Stimulated activated CD4-positive, alpha-beta T cell treated with anti-CD3 and anti-CD28 coated beads, Interleukin-15, amount 100 ng/mL, for 1 hour (primary cell): ENCODE measurements at places on chromosomes 13 and 19.

DNA sequence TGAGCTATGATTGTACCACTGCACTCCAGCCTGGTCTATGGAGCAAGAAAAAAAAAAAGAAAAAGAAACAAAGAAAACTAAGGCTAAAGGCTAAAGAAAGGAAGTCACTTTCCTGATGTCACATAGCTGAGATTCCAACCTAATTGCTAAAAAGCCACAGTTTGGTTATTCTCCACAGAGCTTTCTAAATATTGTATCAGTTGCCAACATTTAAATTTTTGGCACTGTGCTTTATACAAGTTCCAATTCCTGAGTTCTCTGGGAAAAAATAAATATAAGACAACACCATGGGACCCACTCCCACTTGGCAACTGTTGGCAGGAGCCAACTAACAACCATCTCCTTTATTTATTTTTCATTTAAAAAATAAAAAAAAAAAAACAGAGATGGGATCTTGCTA lies 11.2 kb upstream of the LYPD3 start:
- no peak for DNase-seq

DNA sequence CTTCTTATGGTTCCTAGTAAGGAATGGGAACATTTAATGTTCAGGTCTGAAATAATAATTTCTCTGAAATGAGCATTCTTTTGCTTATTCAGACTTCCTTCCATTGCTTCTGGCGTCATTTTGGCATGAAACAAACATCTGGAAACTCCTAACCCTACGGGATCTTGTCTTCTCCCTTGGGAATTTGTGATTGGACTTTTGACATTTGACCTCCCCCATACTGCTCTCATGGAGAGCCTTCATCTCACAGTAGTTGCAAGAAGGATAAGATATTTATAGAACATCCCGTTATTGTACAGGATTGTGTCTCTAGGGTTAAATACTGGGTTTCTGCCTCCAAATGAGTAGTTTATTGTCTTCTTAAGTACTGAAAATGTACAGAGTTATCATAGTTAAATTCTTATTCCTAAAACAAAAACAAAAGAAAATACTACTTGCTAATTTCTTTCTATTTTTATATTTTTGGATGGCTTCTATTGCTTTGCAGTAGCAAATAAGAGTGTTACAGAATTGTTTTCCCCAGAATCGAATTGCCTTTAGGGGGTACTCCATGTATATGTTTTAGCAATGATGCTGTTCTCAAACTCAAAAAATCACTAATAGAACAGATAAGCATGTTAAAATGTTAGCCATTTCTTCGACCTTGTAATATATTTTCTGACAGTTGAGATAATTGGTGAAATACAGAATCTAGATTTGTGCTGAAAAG lies 366.8 kb downstream of the DLEU7 start:
- DNase-seq, result no peak

GRCh38 chr19:11806354-11807098 lies 7.5 kb upstream of the ZNF440 start:
- no peak for DNase-seq

DNA sequence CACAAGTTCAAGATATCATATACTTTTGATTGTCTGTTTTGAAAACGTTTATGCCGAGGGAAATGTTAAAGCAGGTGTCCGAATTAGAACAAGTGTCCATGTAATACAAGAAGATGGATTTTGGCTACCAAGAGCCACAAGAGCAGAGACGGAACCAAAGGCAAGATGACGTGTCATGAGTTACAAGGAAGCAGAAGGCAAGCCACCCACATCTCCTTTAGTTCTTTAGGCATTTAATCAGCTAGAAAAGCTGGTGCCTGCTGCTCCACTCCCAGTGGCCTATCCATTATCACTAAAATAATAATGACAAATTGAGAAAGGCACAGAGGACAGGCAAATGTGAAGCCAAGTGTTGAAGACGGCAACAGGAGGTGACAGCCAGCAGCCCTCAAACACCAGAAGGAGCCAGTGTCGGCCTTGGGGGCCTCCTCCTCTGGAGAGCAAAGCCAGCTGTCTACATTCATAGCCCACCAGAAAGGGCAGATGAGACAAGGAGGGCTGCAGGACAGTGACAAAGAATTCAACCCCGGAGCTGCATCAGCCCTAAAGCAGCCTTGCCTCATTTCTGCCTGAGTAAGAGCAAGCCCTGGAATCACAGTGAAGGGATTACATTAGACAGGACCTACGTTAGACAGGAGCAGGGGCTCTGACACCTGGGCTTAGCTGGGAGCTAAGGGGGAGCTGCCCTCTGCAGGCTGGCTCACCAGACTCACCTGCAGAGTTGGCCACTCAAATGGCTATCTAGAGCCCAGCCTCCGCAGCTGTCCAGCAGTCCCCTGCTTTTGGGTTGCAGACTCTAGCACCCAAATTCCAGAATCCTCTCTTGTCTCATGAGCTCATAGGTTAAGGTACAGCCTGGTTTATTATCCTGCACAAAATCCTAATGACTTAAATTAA lies 569.9 kb downstream of the UQCRFS1 start:
- no peak for DNase-seq

GRCh38 chr13:29774830-29775229 lies 75.6 kb downstream of the UBL3 start:
- no peak for DNase-seq

DNA sequence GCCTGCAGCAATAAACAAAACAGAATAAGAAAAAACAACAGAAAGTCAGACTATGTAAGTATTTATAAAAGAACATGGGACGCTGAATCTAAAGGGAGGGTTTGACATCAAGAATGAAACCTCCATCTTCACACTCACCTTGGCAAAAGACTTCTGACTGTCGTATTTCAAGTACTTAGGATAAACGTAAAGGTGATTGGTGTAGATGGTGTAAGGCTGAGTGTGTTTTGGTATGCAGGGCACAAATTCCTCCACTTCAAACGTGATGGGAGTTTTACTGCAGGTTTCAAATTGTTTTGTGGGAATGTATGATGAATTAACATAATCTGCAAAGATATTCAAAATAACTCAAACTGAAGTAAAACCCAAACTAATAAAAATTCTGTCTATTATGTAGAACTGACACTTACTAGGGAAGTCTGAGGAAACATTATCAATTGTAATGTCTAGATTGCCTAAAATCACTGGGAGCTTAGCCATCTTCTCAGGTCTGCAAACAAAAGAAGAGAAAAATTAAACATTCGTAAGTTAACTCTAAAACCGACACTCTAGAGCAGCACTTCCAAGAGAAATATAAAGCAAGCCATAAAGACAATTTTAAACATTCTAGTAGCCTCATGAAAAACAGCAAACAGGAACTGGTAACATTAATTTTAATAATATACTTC lies 89.5 kb downstream of the DOCK9 start:
- no peak for DNase-seq

GRCh38 chr13:33111414-33112110 lies 95.3 kb downstream of the KL start:
- no peak for DNase-seq

GRCh38 chr13:80475718-80476117 lies 134.8 kb upstream of the SPRY2 start:
- no peak for DNase-seq

DNA sequence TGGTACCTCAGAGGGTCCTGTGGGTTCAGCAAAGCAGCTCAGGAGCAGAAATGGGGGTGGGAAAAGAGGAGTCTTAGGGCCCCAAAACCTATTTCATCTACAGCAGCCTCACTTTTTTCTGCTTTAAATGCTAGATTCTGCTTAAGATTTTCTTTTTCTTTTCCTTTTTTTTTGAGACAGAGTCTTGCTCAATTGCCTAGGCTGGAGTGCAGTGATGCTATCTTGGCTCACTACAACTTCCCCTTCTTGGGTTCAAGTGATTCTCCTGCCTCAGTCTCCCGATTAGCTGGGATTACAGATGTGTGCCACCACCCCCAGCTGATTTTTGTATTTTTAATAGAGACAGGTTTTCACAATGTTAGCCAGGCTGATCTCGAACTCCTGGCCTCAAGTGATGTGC lies 30.7 kb upstream of the WDFY2 start:
- DNase-seq, result no peak

DNA sequence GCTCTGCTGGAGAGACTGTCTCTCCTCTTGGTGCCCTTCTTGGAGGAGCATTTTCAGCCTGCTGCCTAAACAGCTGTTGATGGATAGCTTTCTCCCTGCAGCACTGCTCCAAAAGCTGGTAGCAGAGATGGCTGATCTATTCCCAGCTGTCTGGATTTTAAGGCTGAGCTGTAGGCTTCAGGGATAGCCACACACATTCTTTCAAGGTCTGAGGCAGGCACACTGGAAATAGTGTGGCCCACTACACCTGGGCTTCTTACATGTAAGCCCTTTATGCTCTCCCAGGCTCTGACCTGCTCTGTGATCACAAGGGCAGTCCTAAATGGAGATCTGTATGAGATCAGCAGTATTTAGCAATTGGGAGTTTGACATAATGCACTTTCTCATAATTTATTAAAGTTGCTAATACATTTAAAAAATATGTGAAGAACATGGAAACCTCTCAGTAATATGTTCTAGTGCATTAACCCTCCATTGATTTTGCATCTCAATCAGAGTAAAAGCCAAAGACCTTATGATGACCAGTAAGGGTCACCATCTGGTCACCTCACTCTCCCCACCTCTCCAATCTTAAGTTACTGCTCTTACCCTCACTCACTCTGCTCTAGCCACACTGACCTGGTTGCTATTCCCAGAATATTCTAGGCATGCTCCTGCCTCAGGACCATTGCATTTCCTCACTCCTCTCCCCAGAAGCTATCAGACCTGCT lies 91.6 kb downstream of the MBNL2 start:
- no peak for DNase-seq

DNA sequence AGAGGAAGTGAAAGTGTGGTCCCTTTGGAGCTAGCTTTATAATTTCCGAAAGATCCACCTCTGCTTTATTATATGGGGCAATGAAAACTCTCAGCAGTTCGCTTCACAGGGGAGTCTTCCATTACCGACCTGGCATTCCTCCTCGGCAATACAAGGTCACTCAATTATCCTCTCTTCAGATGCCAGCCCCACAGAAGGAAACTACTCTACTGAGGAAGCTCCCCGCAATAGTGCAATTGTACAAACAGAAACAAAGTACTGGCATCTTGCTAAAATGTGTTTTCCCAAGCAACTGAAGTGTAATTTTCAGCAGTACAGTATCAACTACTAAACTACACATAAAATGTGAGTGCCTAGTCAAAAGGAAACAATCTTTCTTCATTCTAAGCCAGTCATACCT lies 702.0 kb downstream of the PCDH9 start:
- no peak for DNase-seq

- no peak for DNase-seq
Observed at GRCh38 chr19:45146741-45147205, 14.0 kb downstream of the NKPD1 start.

DNA sequence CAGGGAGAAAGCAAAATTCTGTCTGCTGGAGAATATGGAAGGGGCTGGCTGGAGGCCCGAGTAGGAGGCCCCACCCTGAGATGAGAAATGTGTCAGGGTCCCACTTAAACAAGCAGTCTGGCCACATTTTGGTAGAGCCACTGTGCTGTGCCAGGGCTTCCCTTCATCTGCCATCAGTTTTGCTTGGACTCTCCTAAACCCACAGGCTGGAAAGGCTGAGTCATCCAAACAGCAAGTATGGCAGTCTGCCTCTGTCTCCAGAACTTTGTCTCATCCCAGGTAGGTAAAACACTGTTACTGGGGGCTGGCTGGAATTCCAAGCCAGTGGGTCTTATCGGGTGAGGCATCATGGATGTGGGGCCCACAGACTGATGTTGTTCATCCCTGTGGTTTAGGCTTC lies 1390.6 kb downstream of the UQCRFS1 start:
- DNase-seq, result no peak

DNA sequence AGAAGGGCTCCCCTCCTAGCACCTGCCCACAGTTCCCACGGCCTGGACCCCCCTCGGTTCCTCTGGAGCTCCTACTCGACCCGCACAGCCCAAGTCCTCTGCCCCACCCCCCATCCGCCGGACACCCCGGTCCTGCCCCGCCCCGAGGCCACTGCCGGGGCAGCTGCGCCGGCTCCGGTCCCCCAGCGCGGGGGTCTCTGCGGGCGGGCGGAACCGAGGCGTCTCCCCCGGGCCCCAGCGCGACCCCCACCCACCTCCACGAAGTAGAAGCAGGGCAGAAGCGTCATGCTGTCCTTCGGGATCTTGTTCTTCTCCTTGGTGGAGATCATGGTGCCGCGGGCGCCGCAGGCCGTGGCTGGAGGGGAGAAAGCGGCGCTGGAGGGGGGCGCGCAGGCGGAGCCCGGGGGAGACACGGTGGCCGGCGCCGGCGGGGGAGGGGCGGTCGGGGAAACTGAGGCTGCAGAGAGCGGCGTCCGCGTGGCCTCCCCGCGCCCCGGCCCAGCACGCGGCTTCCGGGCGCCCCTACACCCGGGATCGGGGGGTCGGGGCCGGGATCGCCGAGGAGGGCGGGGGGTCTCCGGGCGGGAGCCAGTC lies 427 bp downstream of the PLPPR3 start:
- no peak for DNase-seq

- no peak for DNase-seq
Observed at GRCh38 chr13:81283062-81283461, 942.1 kb upstream of the SPRY2 start.
